Cardiac atrium fibroblast (primary cell): ENCODE measurements at places on chromosomes 1 and 21. TPM values are rescaled to one million over a fixed set of nuclear protein-coding genes. Genes with fewer than 3 reads are reported as not detected.

CENPF gene
- total RNA-seq, result 10.2 and 10.8 TPM in 2 replicates

DNM3 gene
- 0.16 and 0.36 TPM in 2 replicates for total RNA-seq

DIRAS3 gene
- 1.8 and 8.3 TPM in 2 replicates for total RNA-seq

VTCN1 gene
- not detected in 2 replicates for total RNA-seq

MTARC2 gene
- 2.1 and 3.8 TPM in 2 replicates for total RNA-seq

CHAF1B gene
- total RNA-seq, result 2.9 and 3.6 TPM in 2 replicates

PLA2G2F gene
- total RNA-seq, result not detected in 2 replicates

MATN1 gene
- total RNA-seq, result not detected in 2 replicates

FMO2 gene
- total RNA-seq, result 58.6 and 71.5 TPM in 2 replicates

RNU1-3 gene
- total RNA-seq, result not detected in 2 replicates

PCP4 gene
- not detected in 2 replicates for total RNA-seq

HP1BP3 gene
- total RNA-seq, result 124 and 147 TPM in 2 replicates

LMX1A gene
- total RNA-seq, result not detected in 2 replicates

PLXNA2 gene
- total RNA-seq, result 22.7 and 37.6 TPM in 2 replicates

TSPEAR gene
- total RNA-seq, result not detected in 2 replicates

SERPINC1 gene
- 0.16 TPM in 1 of 2 replicates, not detected in the other for total RNA-seq

PROK1 gene
- total RNA-seq, result not detected in 2 replicates

C1orf146 gene
- total RNA-seq, result not detected in 2 replicates

CFAP141 gene
- total RNA-seq, result not detected in 2 replicates

NPHS2 gene
- not detected in 2 replicates for total RNA-seq

METTL25B gene
- 6.5 and 11.6 TPM in 2 replicates for total RNA-seq

CD1D gene
- total RNA-seq, result 9.7 and 11.0 TPM in 2 replicates

SPRR2A gene
- not detected in 2 replicates for total RNA-seq

LCE2A gene
- not detected in 2 replicates for total RNA-seq

S100A9 gene
- not detected in 2 replicates for total RNA-seq

SPRR2B gene
- total RNA-seq, result not detected in 2 replicates

TLR5 gene
- total RNA-seq, result under 0.01 and 0.16 TPM in 2 replicates

TRIM17 gene
- under 0.01 TPM in 1 of 2 replicates, not detected in the other for total RNA-seq

GUCA2A gene
- not detected in 2 replicates for total RNA-seq
